ENCODE measurements at places on chromosomes 7 and 10. TPM values are rescaled to one million over a fixed set of nuclear protein-coding genes. Genes with fewer than 3 reads are reported as not detected.

Gene DNAJB12
- total RNA-seq: 16.8 TPM

Gene MYOF
- total RNA-seq: 180 TPM

DNA sequence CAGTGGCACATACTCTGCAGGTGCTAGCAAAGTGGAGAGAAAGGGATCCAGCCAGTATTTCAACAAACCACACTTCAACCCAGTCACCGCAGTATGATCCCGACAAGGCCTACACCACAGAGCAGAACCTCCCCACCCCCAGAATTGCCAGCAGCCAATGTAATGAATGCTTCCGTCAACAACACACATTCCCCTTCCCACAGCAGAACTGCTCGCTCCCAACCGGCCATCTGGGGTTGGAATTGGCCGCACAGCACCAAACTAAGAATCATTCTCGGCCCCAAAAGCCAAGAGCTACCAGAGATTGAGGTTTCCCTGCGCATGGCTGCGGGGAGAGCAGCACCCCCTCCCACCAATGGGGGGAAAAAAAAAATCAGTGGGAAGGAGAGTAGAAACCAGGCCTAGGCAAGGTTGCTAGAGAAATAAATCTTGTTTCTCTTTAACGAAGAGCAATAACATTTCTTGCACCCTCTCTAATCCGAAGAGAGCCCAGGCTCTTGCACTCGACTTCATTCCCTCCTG lies 1.1 kb downstream of the WASL start:
- peak; percentile 92 for DNase-seq

GRCh38 chr10:36281831-36282331 lies 639.8 kb upstream of the FZD8 start:
- DNase-seq: no peak

DNA sequence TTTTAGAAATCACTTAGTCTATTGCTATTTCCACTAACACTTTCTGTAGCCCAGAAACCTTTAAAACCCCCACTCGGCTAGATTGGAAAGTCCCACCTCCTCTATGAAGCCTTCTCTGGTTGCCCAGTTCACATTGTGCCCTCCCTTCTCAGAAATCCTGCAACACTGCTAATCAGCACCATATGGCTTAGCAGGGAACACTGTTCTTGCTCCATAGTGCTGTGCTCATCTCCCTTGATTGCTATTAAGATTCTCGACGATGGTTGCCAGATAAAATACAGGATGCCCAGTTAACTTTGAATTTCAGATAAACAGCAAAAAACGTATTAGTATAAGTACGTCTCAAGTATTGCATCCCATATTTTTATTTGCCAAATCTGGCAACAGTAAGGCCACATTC lies 40.1 kb upstream of the XPNPEP1 start:
- no peak for DNase-seq

- no peak for DNase-seq
Observed at GRCh38 chr10:114172776-114173602, 1.0 kb downstream of the CCDC186 start.

DNA sequence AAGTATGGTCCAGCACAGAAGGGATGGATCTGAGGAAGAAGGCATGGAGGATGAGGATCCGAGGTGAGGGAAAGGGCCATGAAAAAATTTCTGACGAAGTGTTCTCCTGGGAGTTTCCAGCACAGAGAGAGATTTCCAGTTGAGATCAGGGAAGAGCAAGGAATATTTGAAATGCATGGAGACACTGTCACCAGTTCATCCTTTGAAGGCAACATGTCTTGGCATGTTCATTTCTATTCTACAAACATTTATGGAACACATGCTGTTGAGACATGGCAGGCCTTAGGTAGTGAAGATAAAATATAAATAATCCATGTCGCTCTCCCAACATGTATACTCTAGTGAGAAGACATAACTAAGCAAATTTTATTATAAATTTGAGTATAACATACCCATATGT lies 234.0 kb upstream of the TCF7L2 start:
- DNase-seq: no peak
